ENCODE measurements at places on chromosomes 4 and X.

GRCh38 chrX:154348646-154349358, 25.6 kb downstream of the FLNA start:
- no peak for DNase-seq

DNA sequence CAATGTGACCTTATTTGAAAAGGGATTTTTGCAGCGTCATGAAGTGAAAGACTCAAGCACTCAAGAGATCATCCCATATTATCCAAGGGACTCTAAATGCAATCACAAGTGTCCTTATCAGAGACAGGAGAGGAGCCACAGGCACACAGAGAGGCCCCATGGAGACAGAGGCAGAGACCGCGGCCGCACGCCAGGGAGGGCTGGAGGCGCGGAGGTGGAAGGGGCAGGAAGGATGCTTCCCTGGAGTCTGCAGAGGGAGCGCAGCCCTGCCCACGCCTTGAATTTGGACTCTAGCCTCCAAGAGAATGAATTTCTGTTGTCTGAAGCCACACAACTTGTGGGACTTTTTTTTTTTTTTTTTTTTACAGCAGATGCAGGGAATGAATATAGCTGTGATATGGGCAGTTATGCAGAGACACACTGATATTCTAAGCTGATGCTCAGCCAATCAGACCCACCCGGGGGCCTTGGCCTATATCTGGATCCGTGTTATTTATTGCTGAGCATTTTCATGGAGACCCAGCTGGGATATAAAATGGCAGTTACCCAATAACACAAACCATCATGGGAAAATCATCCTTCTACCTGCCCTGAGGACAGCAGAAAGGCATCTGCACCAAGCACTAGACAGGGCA, 244.8 kb upstream of the PSAPL1 start:
- DNase-seq: no peak

- no peak for DNase-seq
Observed at GRCh38 chrX:67654301-67654700, 110.5 kb downstream of the AR start.

DNA sequence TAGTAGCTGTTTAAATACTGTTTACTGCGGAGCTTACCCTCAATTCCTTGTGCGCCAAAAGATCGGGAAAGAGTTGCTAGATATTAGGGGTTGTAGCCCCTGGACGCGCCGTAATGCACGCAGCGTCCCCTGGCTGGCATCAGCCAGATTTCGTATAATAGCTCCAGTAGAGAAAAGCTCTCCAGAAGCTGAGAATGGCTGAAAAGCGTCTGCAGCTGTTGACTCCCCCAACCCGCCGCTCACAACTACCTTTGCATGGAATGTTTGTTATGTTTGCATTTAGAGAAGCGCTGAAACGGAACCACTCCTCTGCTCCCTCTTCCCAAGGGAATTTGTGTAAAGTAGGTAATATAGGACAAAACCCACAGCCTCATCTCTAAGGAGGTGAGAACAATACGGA, 3.7 kb downstream of the DOCK11 start:
- no peak for DNase-seq

DNA sequence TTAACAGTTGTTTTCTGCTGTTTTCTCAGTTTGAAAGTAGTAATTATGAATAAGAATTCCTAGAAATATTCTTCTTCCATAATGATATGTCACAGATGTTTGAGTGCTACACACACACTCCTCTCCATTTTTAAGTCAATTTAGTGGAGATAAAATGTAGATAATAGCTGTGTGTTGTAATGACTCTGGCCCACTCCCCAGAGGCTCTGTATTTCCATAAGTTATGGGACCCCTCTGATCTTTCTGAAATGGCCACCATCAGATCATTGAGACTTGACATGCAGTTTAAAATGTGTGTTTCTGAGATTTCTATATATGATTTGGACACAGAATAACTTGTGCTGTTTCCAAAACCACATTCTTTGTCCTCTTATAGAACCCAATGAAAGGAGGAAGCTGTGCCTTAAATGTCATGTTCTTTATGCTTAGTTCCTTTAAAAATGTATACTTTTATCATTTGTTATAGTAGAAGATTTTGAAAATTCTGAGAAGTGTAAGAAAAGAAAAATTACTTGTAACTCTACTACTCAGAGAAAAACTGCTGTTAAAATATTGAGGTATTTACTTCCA, 46.4 kb downstream of the GAB1 start:
- DNase-seq: no peak

GRCh38 chr4:169810325-169811323, 52.9 kb upstream of the HPF1 start:
- DNase-seq: peak; percentile 5

DNA sequence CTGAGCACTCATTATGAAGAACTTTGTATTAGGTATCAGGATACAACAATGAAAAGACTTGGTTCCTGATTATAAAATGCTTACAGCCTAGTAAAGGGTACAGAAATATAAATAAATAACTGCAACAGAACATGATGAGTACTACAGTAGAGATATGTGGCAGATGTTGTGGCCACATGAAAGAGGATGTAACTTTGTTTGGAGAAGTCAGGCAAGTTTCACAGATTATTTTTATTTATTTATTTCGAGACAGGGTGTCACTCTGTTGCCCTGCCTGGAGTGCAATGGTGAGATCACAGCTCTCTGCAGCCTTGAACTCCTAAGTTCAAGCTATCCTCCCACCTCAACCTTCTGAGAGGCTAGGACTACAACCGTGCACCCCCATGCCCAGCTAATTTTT, 15.8 kb upstream of the UBE2K start:
- no peak for DNase-seq

DNA sequence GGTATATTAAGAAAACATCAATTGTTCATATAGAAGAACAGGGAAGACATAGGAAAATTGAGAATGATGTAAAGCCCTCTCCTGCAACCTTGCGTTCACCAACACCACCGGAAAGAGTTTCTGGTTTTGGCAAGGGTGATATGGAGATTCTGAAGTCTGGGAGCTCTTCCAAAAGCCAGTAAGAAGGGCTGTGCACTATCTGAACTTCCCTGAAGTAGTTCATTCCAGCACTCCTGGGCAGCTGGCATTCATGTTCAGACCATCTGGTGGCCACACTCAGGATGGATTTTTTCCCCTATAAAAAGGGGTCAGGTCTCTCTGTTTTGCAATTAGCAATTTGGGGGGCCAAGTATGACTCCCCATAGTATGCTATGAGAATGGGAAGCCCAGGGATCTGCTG, 15.4 kb upstream of the TLR2 start:
- no peak for DNase-seq

GRCh38 chr4:1366371-1367229, 19.6 kb downstream of the UVSSA start:
- no peak for DNase-seq

- no peak for DNase-seq
Observed at GRCh38 chr4:180625653-180626052, 1617.5 kb upstream of the TENM3 start.

DNA sequence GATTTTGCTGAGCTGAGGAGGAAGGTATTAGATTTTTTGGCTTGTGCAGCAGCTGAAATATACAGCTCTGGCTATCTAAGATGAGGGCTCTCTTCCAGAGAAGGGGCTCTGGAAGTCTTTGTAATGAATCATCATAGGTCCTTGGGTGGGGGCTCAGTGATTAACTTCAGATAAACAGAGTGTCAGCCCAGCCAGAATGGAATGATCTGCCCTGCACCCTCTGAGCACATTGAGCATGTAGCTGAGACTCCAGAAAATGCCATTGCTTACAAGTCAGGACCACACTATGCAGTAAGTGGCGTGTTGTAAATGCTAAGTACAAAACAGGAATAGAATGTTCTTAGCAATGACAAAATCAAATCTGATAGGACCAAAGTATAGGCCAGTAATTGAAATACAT, 836.0 kb downstream of the PDHA2 start:
- DNase-seq: no peak

- no peak for DNase-seq
Observed at GRCh38 chr4:26464420-26465095, 25.7 kb downstream of the CCKAR start.

- peak; percentile 79 for DNase-seq
Observed at GRCh38 chr4:6200011-6200921, at the start of gene JAKMIP1. Gene JAKMIP1 (minus strand): TSS chr4:6200549. CDS start chr4:6112850, 87,699 bp downstream.

GRCh38 chr4:78213218-78213617, 156.1 kb downstream of the FRAS1 start:
- no peak for DNase-seq

DNA sequence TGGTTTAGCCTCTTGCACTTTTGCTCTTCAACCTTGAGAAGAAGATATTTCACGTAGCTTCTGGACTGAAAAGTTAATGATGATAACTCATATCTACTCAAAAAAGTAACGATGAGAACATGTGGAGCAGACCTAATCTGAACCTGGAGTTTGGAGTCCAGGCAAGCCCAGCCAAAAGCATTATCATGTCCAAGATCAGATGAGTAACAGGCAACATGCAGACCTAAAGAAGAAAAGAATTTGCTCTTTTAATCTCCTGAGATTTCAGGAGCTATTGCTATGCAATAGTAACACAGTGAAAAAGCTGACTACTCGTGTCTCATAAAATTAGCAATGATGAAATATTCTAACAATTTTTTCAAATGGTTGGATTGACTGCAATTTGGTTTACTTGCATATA, 21.8 kb upstream of the PPA2 start:
- no peak for DNase-seq

DNA sequence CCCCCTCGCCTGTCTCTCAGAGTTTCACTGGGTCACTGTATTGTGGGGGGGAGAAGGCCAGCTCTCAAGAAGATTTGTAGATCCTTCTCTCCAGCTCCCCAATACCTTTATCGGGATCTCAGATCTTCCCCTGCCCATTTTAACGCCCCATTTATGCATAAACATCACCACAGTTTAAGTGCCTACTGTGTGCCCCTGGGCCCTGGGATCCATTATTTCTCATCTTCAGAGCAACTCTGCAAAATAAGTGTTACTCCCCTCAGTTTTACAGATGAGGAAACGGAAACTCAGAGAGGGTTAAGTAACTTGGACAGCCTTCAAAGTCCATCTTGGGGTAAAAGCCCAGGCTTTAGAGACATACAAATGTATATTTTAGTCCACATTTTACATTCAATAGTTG, 421 bp upstream of the IGSF1 start:
- no peak for DNase-seq

DNA sequence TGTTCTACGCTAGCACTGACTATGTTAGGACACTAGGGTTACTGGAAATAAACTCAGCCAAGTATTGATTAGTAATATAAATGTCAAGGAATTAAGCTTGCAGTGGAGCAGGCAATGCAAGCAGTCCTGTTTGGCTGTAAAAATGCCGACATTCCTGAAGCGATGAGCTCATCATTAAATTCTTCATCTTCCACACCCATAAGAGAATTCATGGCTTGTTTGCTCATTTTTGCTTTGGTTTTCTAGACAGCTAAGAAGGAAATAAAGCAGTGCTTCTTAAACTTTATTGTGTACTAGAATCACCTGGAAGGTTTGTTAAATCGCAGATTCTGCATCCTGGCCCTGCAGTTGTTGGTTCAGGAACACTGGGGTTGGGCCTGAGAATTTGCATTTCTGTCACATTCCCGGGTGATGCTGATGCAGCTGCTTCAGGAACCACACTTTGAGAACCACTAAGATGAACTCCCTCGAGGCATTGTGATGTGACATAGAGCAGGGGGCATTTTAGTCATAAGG, 17.8 kb downstream of the ANXA3 start:
- no peak for DNase-seq

DNA sequence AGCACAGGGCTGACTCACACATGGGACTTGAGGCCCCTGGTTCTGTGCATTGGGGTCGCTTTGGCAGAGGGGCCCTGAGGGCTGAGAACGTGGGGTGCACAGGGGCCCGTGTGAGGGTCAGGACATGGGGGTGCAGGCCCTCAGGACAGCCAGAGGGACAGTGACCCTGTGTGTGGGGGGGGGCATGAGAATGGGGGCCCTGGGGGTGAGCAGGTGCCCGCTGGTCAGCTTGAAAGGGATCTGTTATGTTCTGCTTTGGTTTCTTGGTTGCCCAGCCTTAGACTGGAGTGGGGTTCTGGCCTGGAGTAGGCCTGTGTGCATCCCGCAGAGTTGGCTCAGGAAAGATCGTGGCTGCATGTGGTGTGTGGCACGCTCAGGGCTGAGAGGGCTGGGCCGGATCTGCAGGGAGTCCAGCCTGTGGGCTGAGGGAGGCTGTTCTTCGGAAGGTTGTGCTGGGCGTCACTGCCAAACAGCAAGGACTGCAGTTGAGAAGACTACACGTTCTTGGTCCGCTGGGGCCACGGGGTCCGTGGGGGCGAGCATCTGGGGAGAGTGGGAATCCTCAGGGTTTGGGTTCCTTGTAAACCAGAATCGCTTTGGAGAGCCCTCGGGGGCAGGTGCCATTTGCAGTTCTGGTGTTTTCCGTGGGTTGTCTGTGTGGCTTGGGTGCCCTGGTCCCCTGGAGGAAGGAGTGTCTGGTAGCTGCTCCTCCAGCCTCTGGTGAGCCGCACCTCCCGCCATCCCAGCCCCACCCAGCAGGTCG, 15.2 kb upstream of the UVSSA start:
- no peak for DNase-seq

Data from stimulated activated CD4-positive, alpha-beta T cell treated with anti-CD3 and anti-CD28 coated beads, Interleukin-1b, Interleukin-23, amount 100 ng/mL, for 4 hours (primary cell).